Activated naive CD4-positive, alpha-beta T cell treated with anti-CD3 and anti-CD28 coated beads, Interleukin-2, amount 50 U/mL, for 16 hours (primary cell): ENCODE measurements at places on chromosomes 3 and 15.

DNA sequence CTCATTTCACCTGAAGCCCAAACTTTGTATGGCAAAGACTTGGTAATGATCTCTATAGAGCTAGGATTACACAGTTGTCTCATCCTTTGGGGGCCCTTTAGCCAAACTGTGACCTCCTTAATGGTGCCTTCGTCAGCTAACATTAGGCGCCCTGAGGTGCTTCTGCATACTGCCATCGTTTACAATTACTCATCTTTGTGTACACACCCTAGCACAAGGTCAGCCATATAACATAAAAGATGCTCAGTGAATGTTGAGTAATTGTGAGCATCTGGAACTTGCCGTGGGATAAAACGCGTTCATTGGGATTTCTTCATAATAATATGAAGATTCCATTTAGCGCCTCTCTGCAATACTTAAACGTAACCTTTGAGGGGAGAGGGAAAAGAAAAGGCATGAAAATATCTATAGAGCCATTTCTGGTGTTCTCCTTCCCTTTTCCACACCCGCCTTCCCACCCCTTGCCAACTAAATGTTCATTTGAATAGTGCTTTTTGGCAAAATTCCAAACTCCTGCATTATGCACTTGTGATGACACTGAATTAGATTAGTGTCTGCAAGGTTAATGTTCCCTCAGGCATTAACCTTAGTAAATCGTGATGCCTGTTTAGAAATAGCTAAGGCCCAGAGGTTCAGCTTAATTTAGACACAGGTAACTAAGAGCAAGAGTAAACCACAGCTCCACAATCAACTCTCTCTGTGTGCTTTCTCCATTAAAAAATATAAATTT is 990 bp upstream of the ZNF148 start:
- no peak for DNase-seq

- DNase-seq = no peak
These were observed 659.9 kb downstream of the SI start for GRCh38 chr3:164418414-164418813.

- no peak for DNase-seq
These were observed 24.6 kb upstream of the DMXL2 start for GRCh38 chr15:51647128-51647562.

GRCh38 chr3:38268087-38268486 is 2.5 kb downstream of the SLC22A13 start:
- no peak for DNase-seq

DNA sequence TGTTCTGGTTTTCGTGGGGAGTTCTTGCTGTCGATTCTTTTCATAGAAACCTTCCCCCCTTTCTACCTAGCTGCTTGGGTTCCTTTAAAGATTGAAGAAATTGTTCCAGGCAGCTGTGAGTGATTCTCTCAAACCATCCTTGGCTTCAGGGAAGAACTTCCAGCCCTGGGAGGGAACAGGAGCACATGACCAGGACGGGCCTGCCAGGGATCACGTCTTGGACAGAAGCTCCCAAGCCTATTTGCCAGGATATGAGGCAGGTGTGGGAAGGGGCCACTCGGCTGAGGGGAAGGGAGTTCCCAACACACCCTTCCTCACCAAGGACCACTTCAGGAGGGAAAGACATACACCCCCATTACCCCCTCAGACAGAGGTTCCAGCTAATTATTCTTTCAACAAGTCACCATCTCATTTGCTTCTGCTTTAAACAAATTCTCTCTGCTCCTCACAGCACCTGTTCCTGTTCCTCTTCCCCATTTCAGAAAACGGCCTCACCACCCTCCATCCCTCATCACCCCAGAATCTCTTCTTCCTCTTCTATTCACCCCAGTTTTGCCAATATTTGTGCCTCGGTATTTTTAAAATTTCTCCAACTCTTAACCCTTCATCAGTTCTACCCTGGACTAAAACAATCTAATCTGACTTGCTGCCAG is 62.5 kb downstream of the WHAMM start:
- DNase-seq = no peak

DNA sequence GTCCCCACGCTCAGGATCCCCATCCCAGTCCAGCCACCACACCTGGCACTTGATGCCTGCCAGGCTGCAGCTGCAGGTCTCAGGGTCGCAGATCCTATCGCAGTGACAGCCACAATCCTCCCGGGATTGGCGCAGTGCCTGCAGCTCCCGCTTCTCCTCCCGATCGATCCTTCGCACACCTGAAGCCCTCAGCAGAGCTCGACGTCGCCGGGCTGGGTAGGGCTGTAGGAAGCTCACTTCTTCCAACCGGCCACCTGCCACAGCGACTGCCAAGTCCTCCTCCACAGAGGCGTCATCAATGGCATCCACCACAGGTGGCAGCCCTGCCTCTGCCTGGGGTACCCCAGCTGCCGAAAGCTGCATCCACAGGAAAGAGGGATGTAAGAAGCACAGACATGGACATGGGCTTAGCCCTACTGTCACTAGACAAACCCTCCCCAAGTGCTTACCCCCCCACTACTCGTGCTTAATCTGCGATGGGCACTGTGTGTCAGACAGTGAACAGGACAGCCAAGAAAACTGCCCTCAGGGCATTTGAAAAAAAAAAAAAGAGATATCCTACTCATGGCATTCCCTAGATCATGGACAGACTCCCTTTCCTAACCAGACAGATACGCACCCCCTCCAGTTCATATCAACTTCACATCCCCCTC is 9.2 kb downstream of the CSRNP1 start:
- no peak for DNase-seq

- DNase-seq = no peak
These were observed 63.3 kb downstream of the FLNB start for GRCh38 chr3:58071480-58071971.

GRCh38 chr15:54094661-54095060 is 116.4 kb downstream of the UNC13C start:
- no peak for DNase-seq

- no peak for DNase-seq
These were observed 51.9 kb downstream of the ZBTB20 start for GRCh38 chr3:115095236-115095635.

DNA sequence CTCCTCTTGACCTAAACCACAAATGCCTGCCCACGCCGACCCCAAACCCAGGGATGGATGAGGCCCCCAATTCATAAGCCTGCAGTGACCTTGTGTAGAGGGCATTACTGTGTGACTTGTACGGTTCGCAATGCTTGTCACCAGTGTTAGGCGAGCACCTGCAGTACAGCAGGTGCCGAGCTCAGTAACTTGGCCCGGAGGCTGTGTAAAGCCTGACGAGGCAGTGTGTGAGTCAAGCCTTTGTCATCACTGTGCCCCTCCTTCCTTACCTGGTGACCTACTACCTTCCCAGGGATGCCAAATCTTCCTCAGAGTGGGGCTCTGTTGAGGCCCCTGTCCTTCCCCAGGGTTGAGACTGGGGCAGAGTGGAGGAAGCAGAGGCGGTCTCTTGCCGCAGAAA is 37.2 kb upstream of the TMEM115 start:
- DNase-seq = no peak

- DNase-seq = no peak
These were observed 4.3 kb downstream of the SHF start for GRCh38 chr15:45183511-45183910.

DNA sequence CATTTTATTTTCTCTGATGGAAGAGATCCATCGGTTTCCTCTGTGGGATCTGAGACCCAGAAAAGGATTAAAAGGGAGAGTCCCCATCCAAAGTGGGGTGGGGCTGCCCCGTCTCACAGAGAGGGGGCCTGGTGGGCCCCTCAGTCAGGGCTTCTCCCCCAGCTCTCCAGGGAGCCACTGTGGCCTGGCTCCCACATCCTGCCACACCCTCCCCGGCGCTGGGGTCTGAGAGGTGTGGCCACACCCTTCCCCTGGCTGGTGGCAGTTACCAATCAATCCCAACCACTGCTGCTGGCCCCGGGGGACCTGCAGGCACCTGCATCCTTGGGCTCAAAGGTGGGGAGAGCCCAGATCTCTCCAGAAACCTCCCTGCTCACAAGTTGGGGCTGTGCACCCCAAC is 161.8 kb upstream of the IQSEC1 start:
- DNase-seq = no peak

DNA sequence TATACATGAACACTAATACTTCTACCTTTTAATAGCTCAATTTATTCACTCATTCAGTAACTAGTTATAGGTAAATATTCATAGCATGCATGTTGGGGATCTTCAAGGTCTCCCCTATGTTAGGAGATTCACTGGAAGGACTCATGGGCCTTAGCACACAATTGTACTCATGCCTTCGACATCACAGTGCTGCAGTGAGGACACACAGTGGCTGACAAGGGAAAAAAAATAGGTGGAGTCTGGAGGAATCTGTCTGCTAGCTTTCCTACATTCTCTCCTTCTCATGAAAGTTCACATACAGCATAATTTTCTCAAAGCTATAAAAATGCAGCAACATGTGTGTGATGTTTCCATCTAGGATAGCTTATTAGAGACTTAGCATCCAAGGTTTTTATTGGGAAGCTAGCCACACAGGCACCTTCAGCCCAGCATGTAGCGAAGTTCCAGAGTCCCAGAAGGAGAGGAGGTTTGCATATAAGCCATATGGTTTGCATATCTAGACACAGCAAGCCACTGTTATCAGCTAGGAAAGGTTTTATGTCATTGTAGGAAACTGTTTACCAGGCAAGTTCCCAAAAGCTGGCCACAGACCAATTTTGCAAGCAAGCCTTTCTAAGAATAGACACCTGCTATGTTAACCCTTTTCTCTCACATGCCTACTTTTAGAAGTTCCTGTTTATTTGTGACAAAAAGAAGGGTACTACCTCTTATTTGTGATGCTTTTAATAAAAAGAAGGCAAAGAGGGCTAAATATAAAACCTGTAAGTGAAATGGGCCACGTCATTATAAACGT is 46.4 kb downstream of the MORC1 start:
- no peak for DNase-seq

DNA sequence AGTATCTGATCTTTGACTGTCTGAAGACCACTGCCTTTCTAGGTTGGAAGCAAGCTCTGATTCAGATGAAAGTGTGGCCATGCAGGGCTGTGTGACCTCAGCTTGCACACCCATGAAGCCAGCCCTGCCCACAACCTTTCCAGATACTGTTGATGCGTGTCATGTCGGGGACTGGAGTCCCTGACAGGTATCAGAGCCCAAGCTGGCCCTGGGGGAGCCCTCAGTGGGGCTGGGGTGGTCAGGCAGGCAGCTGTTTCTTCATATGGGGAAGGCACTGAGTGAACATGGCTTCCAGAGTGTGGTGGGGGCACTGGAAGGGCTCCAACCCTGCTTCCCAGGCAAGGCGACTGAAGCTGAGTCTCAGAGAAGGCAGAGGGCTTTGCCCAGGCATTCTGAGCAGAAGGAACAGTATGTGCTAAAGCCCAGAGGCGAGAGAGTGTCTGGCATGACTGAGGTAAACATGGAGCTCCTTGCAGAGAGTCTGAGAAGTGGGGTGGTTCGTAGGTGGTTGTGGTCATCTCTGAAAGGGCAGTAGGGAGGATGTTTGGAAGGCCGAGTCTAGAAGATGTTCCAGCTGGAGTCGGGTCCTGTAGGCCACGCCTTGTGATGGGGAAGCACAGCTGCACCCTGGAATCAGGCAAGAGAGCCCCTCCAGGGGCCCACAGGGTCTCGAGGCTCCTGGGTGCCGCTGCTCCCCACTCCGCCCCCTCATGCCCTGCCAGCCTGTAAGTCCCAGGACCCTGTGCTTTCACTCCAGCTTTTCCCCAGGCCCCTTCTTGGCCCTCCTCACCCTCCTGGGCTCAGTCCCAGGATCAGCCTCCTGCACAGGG is 122.2 kb downstream of the EEFSEC start:
- no peak for DNase-seq

DNA sequence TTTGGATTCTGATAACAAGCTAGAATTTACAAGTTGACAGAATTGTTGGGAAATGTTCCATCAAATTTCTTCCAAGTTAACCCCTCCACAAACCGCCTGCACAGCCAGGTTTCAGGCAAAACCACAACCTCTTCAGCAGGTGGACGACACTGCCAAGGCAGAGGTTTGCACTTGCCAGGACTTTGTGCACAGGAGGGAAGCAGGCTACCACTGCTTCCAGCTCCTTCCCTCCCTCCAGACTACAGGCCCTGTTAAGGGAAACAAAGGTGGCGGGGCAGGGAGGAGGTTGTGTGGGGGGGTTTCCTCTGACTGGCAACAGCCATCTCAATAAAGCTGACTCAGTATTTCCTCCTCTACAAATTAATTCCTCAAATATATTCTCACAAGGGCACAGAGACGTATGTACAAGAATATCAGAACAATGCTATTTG is 42.2 kb downstream of the TBC1D2B start:
- DNase-seq = no peak

- no peak for DNase-seq
These were observed 6.9 kb upstream of the SPG11 start for GRCh38 chr15:44670087-44670950.

GRCh38 chr3:173273838-173274237 is 123.7 kb upstream of the NLGN1 start:
- DNase-seq = no peak

GRCh38 chr3:193148688-193149473 is 92.1 kb upstream of the PLAAT1 start:
- DNase-seq = no peak

DNA sequence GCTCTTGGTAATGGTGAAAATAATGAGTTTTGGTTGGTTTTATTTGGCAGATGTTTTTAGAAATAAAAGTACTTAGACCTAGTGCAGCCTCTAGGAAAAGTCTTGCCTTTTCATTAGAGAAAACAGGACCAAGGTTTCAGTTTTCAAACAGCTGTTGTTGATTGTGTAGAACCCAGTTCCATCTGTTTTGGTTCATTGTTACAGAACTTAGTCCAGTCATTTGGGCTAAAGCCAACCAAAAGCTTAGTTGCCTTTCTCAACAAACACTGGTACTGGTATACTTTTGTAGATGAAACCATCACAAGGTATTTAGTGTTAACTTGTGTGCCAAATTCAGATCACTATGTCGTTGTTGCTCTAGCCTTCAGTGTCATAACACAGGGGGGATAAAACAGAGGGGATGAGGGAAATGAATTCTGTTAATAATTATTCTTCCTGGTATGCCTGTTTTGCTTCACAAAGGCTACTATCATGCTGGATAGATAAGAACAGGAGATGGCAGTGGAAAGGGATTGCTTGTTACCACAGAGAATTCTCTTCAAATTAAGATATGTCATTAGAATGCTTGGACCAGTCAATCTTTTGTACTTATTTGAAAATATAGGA is 12.6 kb upstream of the APH1B start:
- DNase-seq = no peak

DNA sequence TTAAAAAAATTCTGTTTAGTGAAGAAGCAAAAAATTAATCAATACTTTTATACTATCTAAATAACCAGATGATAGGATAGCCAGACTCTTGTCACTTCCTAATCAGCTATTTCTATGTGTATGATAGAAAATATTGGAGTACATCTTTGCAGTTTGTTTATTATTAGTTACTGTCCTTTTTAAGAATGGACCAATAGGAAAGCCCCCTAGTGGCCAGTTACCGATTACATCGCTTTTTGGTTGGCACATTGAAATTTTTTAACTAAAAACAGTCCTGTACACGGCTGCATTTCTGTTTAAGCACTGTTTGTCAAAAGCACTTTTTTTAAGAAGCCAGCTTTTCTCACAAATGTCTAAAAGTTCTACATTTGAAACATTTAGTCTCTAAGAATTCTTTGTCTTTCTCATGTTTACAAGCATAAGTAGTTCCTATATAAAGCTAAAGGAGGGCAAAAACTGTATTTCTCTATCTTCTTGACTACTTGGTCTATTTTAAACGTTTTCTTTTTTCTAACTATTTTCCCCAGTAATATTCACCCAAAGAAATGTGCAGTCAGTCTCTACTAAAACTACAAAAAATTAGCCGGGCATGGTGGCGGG is 253.2 kb upstream of the LRTM1 start:
- DNase-seq = no peak

- DNase-seq = no peak
These were observed 123.1 kb upstream of the STRIT1 start for GRCh38 chr3:155416500-155417118.
